ENCODE measurements at places on chromosomes 12 and 14. TPM values are rescaled to one million over a fixed set of nuclear protein-coding genes. Genes with fewer than 3 reads are reported as not detected.

The SIX4 gene
- total RNA-seq = 7.9 TPM

The TMEM52B gene
- not detected for total RNA-seq

The ZNF891 gene
- 1.6 TPM for total RNA-seq

The CD4 gene
- total RNA-seq = 0.21 TPM

The PITPNM2 gene
- 6.5 TPM for total RNA-seq

The LRRK2 gene
- 0.34 TPM for total RNA-seq

The TMEM30B gene
- total RNA-seq = 14.7 TPM

The FAM181A gene
- not detected for total RNA-seq

The UTP20 gene
- total RNA-seq = 26.0 TPM

The KCNC2 gene
- not detected for total RNA-seq

The LRRC9 gene
- total RNA-seq = 0.07 TPM

The CCND2 gene
- total RNA-seq = 249 TPM

The PLEKHA5 gene
- 18.8 TPM for total RNA-seq

The SRRM4 gene
- total RNA-seq = not detected

Data from nasal cavity respiratory epithelium epithelial cell of viscerocranial mucosa (primary cell).